ENCODE measurements at places on chromosomes 5 and 9. TPM values are rescaled to one million over a fixed set of nuclear protein-coding genes. Genes with fewer than 3 reads are reported as not detected.
A peak's percentile ranks its signal among the peaks of the same experiment; 100 is the strongest.

The RETREG1 gene
- 4.9 TPM for total RNA-seq

The TRPM3 gene
- total RNA-seq = 0.22 TPM

The FAM78A gene
- 0.54 TPM for total RNA-seq

The ZNF883 gene
- 0.51 TPM for total RNA-seq

The FYB1 gene
- 0.32 TPM for total RNA-seq

The CCIN gene
- not detected for total RNA-seq

GRCh38 chr5:112923148-112923917 lies 1.3 kb upstream of the REEP5 start:
- no peak for DNase-seq
- H3K4me3 ChIP-seq = peak overlapping the region; percentile 99
- no peak overlapping the region for H3K27ac ChIP-seq
- H3K4me1 ChIP-seq = peaks cover 18% of the 10 kb centered on the region
- H3K27me3 ChIP-seq = no peaks in the 10 kb centered on the region
- peaks cover 13% of the 10 kb centered on the region for H3K36me3 ChIP-seq

DNA sequence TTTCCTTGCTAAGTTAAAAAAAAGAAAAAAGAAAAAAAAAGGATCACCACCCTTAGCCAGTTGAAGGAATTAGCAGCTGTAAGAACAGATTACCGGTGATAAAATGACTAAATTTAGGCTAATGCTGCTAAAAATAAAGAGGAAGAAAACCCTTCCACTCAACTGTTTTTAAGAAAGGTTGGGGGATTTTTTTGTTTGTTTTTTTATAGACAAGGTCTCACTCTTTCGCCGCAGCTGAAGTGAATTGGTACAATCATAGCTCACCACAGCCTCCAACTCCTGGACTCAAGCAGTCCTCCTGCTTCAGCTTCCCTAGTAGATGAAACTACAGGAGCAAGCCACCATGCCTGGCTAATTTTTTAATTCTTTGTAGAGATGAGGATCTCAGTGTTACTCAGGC lies 101.7 kb downstream of the SNCAIP start:
- H3K4me3 ChIP-seq = no peak overlapping the region
- no peaks in the 10 kb centered on the region for H3K36me3 ChIP-seq
- DNase-seq = no peak
- H3K27me3 ChIP-seq = peaks cover 17% of the 10 kb centered on the region
- peaks cover 6% of the 10 kb centered on the region for H3K4me1 ChIP-seq

DNA sequence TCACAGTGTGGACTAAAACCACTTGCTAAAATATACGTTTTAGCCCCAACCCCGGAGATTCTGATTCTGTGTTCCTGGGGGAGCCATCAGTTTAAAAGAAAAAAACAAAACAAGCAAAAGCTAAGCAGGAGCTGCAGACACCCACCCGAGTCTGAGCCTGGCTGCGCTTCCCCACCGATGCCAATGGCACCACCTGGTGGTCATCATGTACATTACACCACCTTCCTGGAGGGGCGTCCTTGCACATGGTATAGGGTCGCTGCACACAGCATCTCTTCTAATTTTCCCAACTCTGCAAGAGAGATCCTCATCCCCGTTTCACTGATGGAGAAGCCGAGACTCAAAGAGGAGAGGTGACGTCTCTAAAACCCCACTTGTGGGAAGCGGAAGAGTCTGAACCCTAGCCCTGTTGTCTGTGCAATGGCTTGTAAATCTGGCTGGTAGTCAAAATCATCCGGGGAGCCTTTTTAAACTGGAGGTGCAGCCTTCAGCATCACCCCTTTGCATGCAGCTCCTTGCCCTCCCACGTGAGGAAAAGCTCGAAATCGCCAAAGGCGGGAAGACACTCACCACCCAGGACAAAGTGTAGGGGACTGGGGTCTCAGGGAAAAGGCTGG lies 23.1 kb upstream of the CNOT6 start:
- no peaks in the 10 kb centered on the region for H3K27me3 ChIP-seq
- H3K27ac ChIP-seq = no peak overlapping the region
- DNase-seq = peak; percentile 72
- no peak overlapping the region for H3K4me3 ChIP-seq

DNA sequence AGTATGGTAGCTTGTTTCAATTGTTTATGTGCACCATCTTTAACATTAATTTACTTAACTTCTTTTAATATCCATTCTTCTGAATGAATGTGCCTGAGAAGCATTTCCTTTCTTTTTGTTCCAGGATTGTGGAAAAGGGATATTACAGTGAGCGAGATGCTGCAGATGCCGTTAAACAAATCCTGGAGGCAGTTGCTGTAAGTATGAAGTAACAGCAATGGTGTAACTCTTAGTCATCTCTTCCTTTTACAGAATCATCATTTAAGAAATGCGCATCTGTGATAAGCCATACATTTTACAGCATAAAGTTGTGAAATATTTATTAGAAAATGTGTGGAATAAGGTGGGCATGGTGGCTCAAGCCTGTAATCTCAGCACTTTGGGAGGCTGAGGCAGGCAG lies 117.7 kb downstream of the STARD4 start:
- no peaks in the 10 kb centered on the region for H3K36me3 ChIP-seq
- H3K27ac ChIP-seq = no peak overlapping the region
- peak; percentile 61 for DNase-seq
- no peaks in the 10 kb centered on the region for H3K27me3 ChIP-seq
- peaks cover 7% of the 10 kb centered on the region for H3K4me1 ChIP-seq
- no peak overlapping the region for H3K4me3 ChIP-seq

GRCh38 chr9:90020276-90020871 lies 415.6 kb downstream of the GADD45G start:
- no peaks in the 10 kb centered on the region for H3K27me3 ChIP-seq
- H3K4me3 ChIP-seq = no peak overlapping the region
- no peak overlapping the region for H3K27ac ChIP-seq
- peaks cover 14% of the 10 kb centered on the region for H3K4me1 ChIP-seq

DNA sequence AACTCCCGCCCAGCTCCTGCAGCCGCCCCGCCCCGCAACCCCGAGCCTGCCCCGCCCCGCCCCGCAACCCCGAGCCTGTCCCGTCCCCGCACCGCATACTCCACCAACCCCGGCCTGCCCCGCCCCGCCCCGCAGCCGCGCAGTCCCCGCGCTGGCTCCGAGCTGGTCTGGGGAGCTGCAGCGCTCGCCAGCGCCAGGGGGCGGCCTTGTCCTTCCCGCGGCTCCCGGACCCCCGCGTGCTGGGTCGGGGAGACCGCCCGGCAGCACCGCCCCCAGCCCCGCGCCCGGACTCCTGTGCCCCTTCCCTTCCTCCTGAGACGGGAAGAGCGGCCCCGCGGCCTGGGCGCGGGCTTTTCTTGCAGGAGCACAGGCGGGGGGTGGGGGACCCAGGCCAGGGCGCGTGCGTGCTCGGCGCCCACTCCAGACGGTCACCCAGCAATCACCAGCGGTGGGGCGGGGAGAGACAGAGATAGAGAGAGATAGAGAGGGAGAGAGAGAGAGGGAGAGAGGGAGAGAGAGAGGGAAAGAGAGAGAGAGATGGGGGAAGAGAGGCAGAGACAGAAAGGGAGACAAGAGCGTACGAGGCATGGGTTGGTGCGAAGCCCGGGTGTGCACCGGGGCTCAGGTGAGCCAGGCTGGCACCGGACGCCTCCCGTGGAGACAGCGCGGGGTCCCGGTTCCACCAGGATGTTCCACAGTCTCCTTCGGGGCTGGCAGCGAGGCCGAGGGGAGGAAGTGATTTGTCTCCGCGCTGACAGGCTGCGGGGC lies 14.7 kb upstream of the TMEM250 start:
- DNase-seq = no peak
- H3K36me3 ChIP-seq = peaks cover 7% of the 10 kb centered on the region
- no peaks in the 10 kb centered on the region for H3K4me1 ChIP-seq
- H3K27me3 ChIP-seq = peaks cover 50% of the 10 kb centered on the region
- no peak overlapping the region for H3K4me3 ChIP-seq
- no peak overlapping the region for H3K27ac ChIP-seq

- no peaks in the 10 kb centered on the region for H3K27me3 ChIP-seq
- no peaks in the 10 kb centered on the region for H3K4me1 ChIP-seq
- no peak overlapping the region for H3K4me3 ChIP-seq
- DNase-seq = no peak
- H3K27ac ChIP-seq = no peak overlapping the region
Measured at GRCh38 chr9:31715250-31715649, 669.2 kb upstream of the ACO1 start.

- no peak overlapping the region for H3K4me3 ChIP-seq
- H3K4me1 ChIP-seq = no peaks in the 10 kb centered on the region
- H3K36me3 ChIP-seq = peaks cover 6% of the 10 kb centered on the region
- no peak overlapping the region for H3K27ac ChIP-seq
- DNase-seq = no peak
Measured at GRCh38 chr5:65144136-65144871, 337.4 kb downstream of the ADAMTS6 start.

DNA sequence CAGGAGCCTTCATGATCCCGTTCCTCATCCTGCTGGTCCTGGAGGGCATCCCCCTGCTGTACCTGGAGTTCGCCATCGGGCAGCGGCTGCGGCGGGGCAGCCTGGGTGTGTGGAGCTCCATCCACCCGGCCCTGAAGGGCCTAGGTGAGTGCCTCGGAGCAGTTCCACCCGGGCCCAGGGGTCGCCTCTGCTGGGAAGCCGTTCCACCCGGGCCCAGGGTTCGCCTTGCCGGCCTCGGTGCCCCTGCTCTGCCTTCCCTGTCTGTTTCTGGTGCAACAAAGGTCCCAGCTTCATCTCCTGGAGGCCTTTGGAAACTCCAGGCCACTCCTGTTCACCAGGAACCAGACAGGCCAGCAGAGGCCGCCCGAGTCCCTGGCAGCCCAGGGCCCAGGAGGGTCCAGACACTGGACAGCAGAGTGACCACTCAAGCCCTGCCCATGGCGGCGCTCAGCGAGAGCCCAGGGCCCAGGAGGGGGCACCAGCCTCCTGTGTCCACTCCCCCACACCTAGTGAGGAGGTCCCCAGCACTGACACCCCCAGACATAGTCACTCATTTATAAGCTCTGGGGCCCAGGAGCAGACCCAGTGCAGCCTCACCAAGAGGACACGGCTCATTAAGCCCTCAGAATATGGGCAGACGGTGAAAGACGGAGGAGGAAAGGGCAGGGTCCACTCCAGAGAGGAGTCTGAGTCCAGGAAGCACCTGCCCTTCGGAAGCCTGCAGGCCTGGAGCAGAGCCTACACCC lies 7.5 kb downstream of the SLC6A19 start:
- no peak overlapping the region for H3K27ac ChIP-seq
- DNase-seq = peak; percentile 33
- H3K4me3 ChIP-seq = no peak overlapping the region
- peaks cover 38% of the 10 kb centered on the region for H3K27me3 ChIP-seq
- no peaks in the 10 kb centered on the region for H3K36me3 ChIP-seq

DNA sequence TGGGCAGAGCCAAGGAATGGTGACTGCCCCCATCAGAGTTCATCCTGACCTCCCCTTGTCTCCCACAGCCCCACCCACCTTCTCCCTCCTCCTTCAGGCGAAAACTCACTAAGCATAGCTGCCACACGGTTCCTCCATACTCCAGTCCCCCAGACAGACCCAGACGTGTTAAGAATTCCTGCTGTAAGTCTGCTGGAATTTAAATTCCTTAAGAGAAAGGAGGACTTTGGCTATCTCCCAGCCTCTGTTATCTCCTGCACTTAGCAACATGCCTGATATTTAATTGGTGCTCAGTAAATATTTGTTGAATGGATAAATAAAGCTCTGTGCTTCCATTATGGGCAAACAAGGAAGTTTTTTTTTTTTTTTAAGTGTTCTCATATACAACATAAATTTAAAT lies 213.7 kb downstream of the RFK start:
- no peak for DNase-seq
- no peak overlapping the region for H3K4me3 ChIP-seq
- no peaks in the 10 kb centered on the region for H3K4me1 ChIP-seq
- H3K36me3 ChIP-seq = no peaks in the 10 kb centered on the region

GRCh38 chr5:9624196-9624947 lies 5.8 kb downstream of the TAS2R1 start:
- no peak for DNase-seq
- H3K4me3 ChIP-seq = no peak overlapping the region
- peaks cover 5% of the 10 kb centered on the region for H3K4me1 ChIP-seq
- H3K27ac ChIP-seq = no peak overlapping the region
- H3K27me3 ChIP-seq = no peaks in the 10 kb centered on the region

GRCh38 chr5:178368274-178368673 lies 135.7 kb upstream of the PHYKPL start:
- peaks cover 32% of the 10 kb centered on the region for H3K27me3 ChIP-seq
- no peaks in the 10 kb centered on the region for H3K36me3 ChIP-seq
- peaks cover 7% of the 10 kb centered on the region for H3K4me1 ChIP-seq
- no peak overlapping the region for H3K27ac ChIP-seq

DNA sequence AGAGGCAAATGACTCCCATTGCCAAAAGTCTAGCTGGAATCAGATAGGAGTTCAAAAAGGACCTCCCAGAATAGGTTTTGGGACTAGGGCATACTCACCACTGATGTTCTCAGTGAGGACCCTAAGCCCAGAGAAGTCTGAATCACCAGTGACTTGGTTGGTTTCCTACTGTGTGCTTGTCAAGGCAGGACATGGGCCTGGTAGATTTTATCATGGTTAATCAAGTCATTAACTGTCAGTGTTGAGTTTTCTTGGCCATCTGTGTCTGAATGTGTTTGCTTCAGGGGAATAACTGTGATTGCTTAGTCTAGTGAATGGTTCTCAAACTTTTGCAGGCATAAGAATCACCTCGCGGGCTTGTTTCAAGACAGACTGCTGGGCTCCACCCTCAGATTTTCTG lies 99.0 kb upstream of the GDNF start:
- no peak overlapping the region for H3K27ac ChIP-seq
- peaks cover 13% of the 10 kb centered on the region for H3K4me1 ChIP-seq
- no peaks in the 10 kb centered on the region for H3K36me3 ChIP-seq
- H3K4me3 ChIP-seq = no peak overlapping the region

- no peak overlapping the region for H3K4me3 ChIP-seq
- peaks cover 4% of the 10 kb centered on the region for H3K4me1 ChIP-seq
- peak; percentile 69 for DNase-seq
- H3K36me3 ChIP-seq = peaks cover 84% of the 10 kb centered on the region
Measured at GRCh38 chr5:136174021-136174659, 18.8 kb downstream of the SMIM32 start.

GRCh38 chr5:110917161-110917875 lies 154.2 kb upstream of the TSLP start:
- H3K4me3 ChIP-seq = no peak overlapping the region
- DNase-seq = no peak
- H3K4me1 ChIP-seq = peaks cover 15% of the 10 kb centered on the region
- no peak overlapping the region for H3K27ac ChIP-seq
- no peaks in the 10 kb centered on the region for H3K36me3 ChIP-seq

All from MCF 10A (cell line).